Epithelial cell of esophagus (primary cell): ENCODE measurements at places on chromosomes 5 and 9.

GRCh38 chr5:9335754-9336495 is 209.9 kb downstream of the SEMA5A start:
- DNase-seq, result no peak

DNA sequence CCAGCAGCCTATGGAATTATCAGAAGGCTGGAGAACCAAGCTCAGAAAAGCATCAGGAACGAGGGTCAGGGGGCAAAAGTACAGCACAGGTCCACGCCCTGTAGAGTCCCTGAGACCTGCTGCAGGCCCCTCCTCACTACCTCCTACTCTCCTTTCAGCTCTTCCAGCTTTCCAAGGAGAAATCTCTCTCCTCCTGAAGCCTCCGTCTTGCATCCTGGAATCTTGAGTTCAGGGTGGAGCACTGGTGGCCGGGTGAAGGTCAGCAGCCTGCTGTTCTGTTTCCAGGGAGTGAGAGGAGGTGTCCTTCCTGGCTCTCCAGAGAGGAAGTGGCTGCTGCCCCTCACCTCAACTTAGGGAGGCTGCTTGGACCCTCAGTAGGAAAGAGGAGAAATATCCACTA is 342.3 kb downstream of the ZSWIM6 start:
- no peak for DNase-seq

GRCh38 chr9:78881295-78881694 is 584.4 kb downstream of the PSAT1 start:
- no peak for DNase-seq

DNA sequence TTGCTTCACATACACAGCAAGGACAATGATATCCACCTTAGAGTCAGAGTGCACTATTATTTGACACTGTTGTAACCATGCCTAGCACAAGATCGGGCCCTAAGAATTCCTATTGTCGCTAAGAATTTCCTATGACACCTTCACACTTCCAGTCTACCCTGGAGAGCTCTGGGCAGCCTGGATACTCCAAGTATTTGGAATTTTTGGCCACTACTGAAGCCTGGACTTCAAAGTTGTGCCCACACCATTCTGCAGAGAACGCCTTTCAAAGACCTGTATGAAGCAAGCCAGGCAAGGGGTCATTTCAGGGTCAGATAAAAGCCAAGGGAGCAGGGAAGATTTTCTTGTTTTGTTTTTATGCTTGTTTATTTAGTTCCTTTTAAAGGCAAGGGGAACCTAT is 179.7 kb downstream of the PAPPA start:
- no peak for DNase-seq

DNA sequence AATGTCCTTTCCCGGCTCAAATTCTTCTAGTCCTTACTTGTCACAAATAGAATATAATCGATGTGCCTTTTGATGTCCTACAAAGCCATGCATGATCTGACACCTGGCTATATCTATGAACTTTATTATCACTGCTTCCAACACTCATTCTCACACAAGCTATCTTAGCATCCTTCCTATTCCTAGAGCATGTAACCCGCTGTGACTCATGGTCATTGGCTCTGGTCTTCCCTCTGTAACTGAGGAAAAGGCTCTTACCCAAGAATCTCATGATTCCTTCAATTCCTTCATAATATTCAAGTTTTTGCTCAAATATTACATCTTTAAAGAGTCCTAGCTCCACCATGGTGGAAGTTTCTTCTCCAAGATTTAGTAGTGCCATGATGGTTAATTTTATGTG is 480.0 kb upstream of the PAPPA start:
- DNase-seq, result peak; percentile 30

- DNase-seq, result peak; percentile 43
These were observed 1.3 kb downstream of the SLC1A1 start for GRCh38 chr9:4491626-4491975.

- no peak for DNase-seq
These were observed 2.4 kb upstream of the GLT6D1 start for GRCh38 chr9:135641745-135642144.

- no peak for DNase-seq
These were observed 8.8 kb downstream of the LRRC14B start for GRCh38 chr5:199950-200645.

- DNase-seq, result no peak
These were observed 8.3 kb downstream of the KIF12 start for GRCh38 chr9:114090798-114091197.

- DNase-seq, result peak; percentile 42
These were observed 1.4 kb downstream of the PRR16 start for GRCh38 chr5:120465436-120465961.

DNA sequence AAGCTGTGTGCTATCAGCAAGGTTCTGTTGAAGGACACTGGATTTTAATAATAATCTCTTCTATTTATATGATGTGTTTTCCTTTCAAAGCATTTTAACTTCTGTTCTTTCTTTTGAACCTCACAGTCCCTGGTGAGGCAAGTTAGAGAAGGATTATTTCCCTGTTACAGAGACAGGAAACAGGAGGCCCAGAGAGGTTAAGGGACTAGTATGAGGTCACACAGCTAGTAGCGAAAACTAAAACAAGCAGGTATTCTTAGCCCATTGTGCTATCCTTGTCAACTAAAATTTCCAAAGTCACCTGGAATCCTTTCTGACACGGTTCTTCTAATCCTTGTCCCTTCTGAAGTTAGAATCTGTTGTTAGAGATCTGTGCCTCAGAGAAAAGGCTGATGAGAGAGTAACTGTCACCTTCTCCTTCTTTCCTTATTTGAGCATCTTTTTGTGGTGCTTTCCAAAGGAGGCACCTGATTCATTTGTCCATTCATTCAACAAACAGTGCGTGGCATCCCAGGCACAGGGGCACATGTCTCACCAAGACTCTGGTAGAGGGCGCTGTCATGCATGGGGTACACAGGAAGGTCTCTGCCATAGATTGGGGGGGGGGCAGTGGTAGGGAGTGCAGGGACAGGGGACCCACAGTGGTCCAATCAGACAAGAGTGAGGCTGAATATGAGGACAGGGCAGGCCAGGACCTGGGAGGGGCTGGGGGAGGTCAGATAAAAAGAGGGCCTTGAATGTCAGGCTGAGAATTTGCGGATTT is 61.5 kb downstream of the CRB2 start:
- no peak for DNase-seq

DNA sequence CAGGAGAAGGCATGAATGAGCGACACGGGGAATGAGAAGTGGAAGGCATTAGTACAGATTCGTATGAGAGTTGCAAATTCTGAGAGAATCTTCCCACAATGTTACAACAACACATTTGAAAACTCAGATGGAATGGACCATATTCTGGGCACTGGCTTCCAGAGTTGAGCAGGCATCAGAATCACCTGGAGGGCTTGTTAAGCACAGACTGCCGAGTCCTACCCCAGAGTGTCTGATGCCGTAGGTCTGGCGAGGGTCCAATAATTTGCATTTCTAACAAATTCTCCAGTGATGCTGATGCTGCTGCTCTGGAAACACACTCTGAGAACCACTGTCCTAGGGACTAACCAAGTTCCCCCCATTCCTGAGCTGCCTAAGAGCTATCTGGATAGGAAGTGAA is 2.9 kb upstream of the TLX3 start:
- no peak for DNase-seq

DNA sequence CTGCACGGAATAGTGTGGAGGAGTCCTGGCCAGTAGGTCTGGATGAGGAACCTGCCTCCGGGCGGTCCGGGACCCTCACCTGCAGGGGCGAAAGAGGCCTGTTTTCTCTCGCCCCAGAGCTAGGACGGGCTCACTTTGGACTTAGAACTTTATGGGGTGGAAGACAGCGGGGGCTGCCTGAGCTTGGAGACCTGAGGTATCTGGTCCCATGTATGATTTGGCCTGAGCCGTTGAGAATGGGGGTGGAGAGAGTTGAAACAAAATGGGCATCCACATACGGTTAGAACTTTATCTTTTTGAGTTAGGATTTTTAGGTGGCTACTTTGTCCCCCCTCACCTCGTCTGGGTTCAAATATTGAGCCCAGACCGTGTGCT is 681 bp upstream of the ETF1 start:
- DNase-seq, result no peak

DNA sequence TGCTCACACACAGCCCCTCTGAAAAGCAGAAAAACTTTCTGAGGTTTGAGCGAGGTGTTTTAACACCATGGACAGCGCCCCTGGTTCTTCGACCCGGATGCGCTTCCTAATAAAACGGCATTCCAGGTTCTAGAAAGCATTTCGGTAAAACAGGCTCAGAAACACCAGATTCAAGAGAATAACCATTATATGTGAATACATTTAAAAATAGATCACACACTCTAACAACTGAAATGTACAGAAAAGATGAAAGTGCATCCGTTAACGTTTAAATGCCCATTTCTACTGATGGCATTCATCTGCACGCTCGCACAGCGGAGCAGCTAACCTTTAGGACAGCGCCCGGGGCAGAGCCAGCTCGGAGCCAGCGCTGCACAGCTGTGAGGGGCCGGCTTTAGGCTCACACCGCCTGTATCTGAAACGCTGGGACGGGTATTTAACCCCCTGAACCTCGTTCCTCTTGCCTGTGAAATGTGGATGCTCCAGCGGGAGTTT is 26.3 kb upstream of the TENT4A start:
- peak; percentile 58 for DNase-seq

DNA sequence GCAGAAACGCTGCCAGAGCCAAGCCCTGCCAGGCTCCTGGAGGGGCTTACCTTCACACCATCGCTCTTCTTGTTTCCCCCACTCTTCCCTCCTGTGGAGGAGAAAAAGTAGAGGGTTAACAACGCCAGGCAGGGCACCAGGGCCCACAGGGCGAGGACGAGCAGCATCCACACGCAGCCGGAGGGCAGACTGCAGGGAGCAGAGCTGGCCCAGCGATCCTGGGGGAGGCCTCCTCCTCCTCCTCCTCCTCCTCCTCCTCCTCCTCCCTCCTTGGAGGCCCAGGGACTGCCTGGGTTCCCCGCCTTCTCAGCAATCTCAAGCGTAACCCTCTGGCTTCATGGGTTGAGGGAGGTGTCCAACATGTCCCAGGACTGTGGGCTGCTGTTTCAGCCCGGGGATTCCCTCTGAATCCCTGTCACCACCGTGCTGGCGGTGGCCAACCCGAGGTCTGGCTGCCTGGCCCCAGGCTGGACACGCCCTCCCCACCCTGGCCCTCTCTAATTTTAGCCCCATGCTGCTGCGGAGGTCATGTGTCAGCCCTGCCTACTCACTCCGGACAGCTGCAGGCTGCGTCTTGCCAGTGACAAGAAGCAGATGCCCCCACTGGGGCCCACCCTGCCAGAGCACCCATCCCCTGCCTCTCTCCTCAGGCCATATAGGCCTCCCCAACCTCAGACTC is 44.3 kb downstream of the CAMK2A start:
- DNase-seq, result no peak

DNA sequence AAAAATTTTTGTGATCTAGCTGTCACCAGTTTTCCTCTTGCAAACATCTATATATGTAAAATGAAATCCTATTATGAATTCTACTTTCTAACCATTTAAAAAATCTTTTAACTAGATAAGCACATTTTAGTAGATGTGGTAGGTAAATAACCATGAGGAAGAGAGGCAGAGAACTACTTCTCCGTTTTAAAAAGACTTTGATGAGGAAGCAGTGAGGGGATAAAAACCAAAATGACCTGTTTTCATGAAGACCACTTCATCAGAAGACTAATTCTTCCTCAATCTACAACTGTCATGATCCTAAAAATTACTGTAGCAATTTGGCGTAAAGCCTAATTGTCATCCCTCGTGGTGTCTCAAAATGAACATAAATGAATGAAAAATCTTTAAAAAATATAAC is 15.7 kb upstream of the ERBIN start:
- no peak for DNase-seq

DNA sequence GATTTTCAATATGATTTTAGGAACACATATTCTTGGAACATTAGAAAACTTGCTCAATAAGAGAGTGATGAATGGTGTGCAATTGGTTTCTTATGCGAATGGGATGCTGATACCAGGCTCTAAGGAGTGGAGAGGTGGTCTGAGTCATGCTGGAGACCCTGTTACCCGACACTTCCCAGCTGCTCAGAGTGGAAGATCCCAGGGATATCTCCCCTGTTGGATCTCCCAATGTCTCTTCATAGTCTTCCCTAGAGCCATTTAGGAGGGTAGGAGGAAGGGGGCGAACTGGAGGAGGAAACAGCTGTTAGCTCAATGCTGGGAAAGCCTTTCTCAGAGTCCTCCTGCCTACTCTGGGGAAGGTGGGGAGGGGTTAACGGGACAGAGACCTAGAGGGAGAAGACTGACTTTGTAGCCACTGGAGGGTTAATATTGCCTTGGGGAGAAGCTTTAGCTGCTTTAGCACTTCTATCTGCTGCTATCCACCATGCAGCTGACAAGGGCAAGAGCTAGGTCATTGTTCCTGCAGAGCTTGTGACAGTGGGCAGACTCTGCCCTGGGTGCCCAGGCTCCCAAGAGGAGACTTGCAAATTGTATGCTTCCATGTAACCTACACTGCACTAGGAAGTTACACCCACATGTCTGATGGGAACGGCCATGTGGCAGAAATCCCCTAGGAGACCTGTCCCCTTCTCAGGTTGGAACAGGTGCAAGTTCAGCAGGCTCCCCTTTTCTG is 301.0 kb downstream of the GADD45G start:
- DNase-seq, result no peak

DNA sequence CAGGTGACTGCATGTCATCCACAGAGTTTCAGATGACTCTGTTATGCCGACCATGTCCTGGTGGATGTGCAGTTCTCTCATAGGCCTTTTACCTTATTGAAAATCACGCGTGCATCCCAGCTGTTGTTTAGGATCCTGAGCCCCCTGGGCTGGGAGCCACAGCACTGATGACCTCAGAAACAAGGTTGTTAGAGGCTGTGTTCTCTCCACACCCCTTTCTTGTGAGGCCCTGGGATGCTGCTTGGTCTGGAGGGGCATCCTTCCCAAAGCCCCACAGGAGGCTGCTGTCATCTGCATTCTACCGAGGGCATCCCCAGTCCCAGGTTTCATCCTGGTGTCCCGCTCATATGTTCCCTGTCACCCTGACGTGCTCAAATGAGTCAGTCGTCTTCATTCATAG is 76.5 kb upstream of the IRX4 start:
- DNase-seq, result no peak

GRCh38 chr5:78534905-78535200 is 113.7 kb downstream of the LHFPL2 start:
- no peak for DNase-seq

DNA sequence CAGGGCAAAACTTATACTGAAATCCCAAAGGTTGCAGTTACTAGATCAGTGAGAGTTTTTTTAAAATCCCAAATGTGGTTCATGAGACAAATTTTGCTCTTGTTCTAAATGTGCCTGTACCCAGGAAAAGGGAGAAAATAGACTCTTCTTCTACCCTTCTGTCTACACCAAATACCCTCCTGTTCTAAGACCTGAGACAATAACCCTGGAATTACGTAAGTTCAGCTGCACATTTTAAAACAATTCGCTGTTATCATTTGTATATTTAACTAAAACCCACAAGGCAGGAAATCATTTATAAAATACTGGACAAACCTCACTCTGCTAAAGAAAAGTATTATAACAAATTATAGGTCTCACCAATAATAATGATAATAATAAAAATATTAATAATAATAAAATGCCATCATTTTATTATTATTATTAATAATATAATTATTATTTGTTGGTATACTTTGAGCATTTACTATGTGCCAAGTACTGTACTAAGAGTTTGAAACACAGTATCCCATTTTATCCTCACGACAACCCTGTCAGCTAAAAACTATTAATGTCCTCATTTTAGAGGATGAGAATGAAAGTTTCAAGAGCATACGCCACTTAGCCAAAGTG is 49.8 kb upstream of the AFAP1L1 start:
- no peak for DNase-seq
